ENCODE measurements at places on chromosomes 7 and 10.

GRCh38 chr10:122476333-122476695, 15.0 kb downstream of the HTRA1 start:
- DNase-seq, result no peak

- DNase-seq, result no peak
Observed at GRCh38 chr7:152661479-152661878, 14.5 kb downstream of the XRCC2 start.

DNA sequence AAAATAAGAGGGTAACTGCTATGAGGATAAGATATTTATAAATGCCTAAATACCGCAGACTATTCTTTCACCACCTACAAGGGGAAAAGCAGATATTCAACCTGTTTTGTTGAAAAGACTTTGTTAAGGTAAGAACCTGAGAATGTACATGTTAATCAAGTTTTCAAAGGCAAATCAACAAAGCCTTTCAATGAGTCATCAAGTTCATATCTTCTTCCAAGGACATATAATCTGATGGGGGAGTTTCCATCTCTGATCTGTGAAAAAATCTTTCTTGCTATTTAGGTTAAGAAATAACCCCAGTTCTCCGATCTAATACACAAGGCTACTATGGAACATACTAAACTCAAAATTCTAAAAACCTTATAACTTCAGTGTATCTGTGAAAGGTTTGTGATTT, 40.0 kb upstream of the ANLN start:
- DNase-seq, result no peak

- no peak for DNase-seq
Observed at GRCh38 chr10:75754096-75754831, 322.8 kb downstream of the LRMDA start.

- no peak for DNase-seq
Observed at GRCh38 chr10:27746397-27747095, 927 bp upstream of the MKX start.

- no peak for DNase-seq
Observed at GRCh38 chr7:131090886-131091692, 236.6 kb upstream of the MKLN1 start.
